Motor neuron (in vitro differentiated cells): ENCODE measurements at places on chromosomes 7 and 10. TPM values are rescaled to one million over a fixed set of nuclear protein-coding genes. Genes with fewer than 3 reads are reported as not detected.

- peak; percentile 99 for ATAC-seq
Observed at GRCh38 chr10:63976538-63976937, 455.3 kb downstream of the REEP3 start.

DNA sequence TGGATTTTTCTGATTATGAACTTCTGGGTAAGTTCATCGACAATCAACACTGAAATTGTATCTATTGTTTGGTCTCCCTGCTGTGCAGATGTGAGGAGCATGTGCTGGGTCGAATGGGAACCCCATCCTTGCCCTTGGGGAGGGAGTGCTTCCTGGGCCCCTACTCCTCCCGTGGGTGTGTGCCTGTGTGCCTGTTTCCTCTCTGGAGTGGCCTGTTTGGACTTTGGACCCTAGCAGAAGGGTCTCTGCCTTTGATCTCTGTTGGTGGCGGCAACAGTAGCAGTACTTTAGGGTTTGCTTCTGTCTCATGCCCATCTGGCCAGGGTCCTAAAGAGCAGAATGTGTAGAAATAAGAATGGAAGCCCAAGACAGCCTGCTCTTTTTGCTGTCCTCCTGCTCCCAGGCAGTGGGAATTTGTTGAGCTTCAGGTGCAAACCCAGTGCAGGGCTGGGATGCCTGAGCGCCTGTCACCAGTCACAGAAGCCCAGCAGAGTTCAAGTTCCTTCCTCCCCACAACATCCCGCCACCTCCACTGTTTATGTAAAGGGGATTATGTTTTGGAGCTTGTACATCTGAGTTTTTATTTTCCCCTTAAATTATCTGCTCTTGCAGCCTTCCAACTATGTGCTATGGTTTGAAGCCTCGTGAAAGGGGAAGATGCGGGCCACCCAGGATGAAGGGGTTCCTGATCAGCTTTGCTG, 1.5 kb upstream of the TACR2 start:
- ATAC-seq, result no peak

Gene FBXL15
- 14.5 and 17.4 TPM in 2 replicates for total RNA-seq

DNA sequence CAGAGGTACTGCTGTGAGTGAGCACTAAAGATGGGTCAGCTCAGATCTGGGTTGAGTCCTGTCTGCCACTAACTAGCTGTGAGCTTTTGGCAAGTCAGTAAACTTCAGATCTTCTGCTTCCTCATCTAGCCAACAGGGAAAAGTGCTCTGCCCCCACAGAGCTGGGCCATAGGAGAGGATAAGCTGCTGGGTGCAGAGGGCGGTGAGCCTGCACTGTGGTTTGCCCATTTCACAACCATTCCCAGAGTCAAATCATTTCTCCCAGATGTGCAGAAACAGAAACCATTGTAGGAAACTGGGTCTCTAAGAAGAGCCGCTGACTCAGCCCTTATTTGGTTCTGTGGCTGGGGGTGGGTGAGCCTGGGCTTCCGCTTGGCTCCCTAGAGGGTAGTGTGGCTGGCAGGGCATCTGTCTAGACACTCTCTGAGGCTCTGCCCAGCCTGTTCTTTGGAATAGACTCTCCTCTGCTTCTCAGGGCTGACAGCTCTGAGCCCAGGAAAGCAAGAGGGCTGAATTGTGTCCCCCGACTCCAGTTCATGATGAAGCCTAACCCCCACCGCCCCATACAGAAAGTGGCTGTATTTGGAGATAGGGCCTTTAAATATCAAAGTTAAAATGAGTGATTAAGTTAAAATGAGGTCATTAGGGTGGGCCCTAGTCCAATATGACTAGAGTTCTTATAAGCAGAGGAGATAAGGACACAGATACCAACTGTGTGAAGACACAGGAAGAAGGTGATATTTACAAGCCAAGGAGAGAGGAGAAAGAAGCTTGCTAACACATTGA, 29.5 kb upstream of the ARHGAP22 start:
- ATAC-seq, result no peak

DNA sequence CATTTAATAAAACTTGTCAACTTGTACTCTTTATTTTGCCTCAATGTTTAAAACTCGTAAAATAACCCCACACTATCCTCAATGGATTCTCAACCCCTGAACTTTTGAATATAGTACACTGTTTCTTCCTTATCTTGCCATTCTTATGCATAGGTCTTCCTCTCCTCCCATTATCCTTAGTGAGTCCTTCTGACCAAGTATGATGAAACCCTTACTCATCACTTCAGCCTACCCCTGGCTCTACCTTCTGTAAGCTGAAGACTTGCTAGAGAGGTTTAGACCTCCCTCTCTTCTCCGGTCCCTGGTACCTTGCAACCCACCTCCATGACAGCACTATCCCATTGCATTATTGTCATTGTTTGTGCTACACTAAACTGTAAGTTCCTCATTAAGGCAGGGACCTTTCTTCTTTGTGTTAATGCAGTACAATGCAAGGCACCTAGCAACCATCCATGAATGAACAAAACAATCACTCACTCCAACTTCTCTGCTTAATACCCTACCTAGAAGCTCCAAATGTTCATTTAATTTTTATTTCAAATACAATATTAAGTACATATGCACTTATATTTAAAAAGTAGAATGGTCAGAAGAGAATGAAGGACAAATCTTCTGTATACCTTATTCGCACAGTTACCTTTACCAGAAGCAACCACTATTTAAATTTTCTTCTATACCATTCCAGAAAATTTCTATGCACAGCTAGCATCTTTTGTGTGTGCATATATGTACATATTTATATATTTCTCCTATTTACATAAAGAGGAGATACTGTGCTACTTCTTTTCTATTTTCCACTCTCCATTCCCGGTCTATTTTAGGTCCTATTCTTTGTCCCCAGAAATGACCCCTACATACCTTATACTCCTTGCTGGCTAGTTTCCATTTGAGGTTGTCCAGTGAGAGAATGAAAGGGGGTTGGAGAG, 77.5 kb downstream of the SLC16A9 start:
- peak; percentile 85 for ATAC-seq

Gene GSAP
- total RNA-seq, result 0.32 and 0.88 TPM in 2 replicates

DNA sequence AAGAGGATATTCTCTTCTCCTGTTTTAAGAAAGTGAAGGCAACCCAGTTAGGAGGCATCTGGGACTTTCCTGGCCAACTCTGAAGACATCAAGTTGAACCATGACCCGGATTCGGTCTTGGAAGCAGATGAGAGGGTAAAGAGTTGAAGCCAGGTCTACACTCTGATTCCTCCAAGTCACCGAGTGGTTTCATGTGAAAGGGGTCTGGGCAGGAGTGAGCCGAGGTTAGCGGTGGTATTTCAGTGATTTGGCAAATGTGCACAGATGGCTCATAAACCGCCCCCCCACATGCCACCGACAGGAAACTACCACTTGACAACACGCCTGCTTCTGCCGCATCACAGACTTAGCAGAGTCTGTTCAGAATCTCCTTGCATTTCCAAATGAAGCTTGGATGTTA, 11.4 kb upstream of the REPIN1 start:
- ATAC-seq, result no peak

Gene GPR85
- total RNA-seq, result 4.5 and 5.5 TPM in 2 replicates

Gene HIPK2
- total RNA-seq, result 7.3 and 7.6 TPM in 2 replicates

GRCh38 chr10:132132421-132132841, 54.3 kb upstream of the DPYSL4 start:
- ATAC-seq, result peak; percentile 48

DNA sequence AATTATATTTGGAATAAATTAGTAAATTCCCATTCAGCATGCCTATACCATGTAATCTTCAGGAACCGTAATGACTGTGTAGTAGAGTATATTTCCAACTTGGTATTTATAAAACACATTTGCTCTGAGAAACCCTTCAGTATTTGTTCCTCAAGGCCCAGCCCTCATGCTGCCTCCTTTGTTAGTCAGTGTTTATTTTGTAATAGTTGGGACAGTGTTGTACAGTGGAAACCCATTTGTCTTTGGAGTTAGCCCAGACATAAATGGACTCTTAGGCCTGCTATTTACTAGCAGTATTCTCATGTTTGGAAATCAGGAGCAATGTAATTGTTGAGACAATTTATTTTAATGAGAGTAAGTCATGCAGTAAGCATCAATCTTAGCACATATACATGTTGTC, 686.9 kb downstream of the AUTS2 start:
- peak; percentile 98 for ATAC-seq

DNA sequence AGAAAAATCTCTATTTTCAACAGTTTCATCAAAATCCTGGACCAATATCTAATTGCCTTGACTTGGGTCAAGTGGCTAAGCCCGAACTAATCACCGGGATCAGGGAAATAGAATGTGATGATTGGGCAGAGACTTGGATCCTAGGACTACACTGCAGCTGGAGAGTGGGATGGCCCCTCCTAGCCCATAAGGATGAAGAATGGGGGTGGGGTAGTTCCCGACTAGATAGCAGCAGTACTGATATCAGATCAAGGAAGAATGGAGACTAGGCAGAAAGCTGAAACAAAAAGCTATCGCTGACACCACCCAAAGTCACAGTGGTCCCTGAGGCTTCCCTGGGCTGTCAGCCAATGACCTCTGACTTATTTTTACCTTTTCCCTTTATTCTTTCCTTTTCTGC, 160.4 kb upstream of the PHYHIPL start:
- ATAC-seq, result no peak

GRCh38 chr10:9712393-9712792, 1305.3 kb upstream of the CELF2 start:
- no peak for ATAC-seq

DNA sequence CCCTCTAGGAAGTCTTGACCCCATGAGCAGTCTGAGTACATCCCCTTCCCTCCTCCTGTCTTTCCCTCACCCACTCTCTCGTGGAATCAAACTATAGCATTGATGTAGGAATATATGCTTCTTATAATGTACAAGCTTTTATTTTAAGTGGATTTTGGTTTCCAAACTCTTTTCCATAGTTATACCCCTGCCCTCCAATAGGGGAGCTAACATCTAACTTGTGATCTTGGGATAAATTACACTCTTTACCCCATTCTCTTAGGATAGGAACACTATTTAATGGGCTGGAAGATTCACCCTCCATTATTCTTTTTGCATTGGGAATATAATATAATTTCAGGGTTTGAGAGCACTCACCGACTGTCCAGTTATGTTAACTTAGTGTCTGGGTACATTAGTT, 465.9 kb downstream of the GATA3 start:
- no peak for ATAC-seq

DNA sequence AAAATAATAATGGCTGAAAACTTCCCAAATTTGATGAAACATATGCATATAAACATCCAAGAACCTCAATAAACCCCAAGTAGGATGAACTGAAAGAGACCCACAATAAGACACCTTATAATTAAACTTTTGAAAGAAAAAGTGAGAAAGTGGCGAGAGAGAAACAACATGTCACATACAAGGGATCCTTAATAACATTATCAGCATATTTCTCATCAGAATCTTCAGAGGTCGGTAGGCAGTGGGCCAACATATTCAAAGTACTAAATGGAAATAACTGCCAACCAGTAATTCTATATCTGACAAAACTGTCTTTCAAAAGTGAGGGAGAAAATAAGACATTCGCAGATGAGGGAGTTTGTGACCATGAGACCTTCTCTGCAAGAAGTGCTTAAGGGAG, 16.6 kb upstream of the CCDC6 start:
- no peak for ATAC-seq

DNA sequence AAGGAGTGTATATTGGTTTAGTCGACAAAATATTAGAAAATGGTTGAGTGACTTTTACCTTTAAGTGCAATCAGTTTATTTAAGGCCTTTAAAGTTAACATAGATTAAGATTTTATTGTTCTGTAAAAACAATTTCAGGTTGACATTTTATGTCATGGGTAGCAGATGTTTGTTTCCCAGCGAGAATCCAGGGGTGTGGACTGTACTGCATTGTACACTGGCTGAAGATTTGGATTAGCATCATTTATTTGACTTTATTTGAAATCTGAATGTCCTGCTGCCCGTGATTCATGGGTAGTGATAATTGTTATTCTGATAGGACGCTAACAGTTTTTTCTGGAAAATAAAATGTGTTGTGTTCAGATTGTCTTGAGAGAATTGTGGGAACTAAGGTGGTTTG, 39.3 kb downstream of the RBM33 start:
- no peak for ATAC-seq

GRCh38 chr7:134547397-134548054, 1.4 kb upstream of the AKR1B15 start:
- ATAC-seq, result peak; percentile 76

Gene EPHB4
- 3.5 and 4.1 TPM in 2 replicates for total RNA-seq

Gene WDFY4
- total RNA-seq, result 0.19 and 0.28 TPM in 2 replicates

DNA sequence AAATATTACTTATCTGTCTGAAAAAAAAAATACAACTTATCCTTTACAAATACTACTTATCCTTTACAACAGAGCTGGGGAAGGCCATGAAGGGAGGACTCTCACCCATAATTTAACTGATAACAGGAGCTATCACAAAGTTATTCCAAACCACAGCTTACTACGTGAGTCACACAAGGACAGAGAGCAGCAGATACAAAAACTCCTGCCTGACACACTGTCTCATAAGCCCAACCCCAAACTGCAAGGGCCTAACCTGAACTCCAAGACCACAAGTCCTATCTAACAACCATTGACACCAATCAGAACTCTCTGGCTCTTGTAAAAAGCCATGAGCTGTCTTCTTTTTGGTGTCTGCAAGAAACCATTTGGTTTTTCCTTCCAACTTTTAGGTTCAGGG, 28.5 kb upstream of the CXCL12 start:
- no peak for ATAC-seq

DNA sequence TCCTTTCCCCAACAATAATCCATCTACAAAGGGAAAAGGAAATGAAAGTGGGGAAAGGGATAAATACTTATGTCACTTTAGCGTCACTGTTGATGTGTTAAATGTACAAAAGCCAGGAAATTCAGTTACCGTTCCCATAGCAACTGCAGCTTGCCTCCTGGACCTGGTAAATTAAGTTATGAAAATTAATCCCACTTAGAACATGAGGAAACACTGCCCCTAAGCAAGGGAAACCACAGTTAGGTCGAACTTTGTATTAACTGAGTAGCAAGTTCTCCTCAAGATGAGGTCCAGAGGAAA, 338.2 kb upstream of the AOAH start:
- no peak for ATAC-seq

DNA sequence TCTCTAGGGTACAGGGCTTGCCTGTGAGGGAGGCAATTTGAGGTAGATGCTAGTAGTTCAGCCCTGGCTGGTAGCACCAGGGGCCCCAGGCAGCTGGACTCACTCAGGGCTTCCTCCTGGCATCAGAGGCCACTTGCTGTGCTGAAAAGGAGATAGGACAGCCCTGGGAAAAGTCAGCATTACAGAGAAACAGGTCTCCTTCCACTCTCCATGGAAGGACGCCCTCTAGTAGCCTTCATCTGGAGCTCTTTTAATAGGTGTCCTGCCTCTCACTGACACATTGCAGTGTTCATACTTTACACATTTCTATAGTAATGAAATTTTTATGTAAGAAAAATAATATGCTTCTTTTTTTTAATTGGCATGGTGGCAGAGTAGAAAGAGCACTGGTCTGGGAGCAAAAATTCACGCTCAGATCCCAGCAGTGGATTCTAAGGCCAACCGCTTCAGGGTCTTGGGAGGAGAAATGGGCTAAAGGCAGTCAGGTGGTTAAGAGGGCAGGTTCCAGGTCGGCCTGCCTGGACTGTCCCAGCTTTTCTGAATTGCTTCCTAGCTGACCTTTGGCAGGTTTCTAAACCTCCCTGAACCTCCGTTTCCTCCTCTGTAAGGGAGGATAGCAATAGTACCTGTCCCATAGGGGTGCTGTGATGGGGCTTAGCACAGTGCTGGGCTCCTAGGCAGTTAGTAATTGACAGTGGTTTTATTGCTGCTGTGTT, 35.8 kb downstream of the AIFM2 start:
- no peak for ATAC-seq

GRCh38 chr7:51786284-51786683, 469.7 kb upstream of the COBL start:
- ATAC-seq, result no peak
